A549 treated with dexamethasone at 1 μM for 4 hours (cell line): ENCODE measurements at places on chromosomes 5 and 9. TPM values are rescaled to one million over a fixed set of nuclear protein-coding genes. Genes with fewer than 3 reads are reported as not detected.

The SH3RF2 gene
- 1.9 to 3.1 TPM (median 2.2 TPM) in 5 replicates for total RNA-seq

The OR1J1 gene
- total RNA-seq = not detected in 5 replicates

The TLE4 gene
- 12.0 to 14.5 TPM (median 12.0 TPM) in 5 replicates for total RNA-seq

The AFAP1L1 gene
- total RNA-seq = 10.3 to 15.2 TPM (median 13.4 TPM) in 5 replicates

The GRIN3A gene
- not detected in 5 replicates for total RNA-seq

The ATOSB gene
- total RNA-seq = 8.8 to 14.3 TPM (median 11.8 TPM) in 5 replicates

The PCDHB15 gene
- total RNA-seq = 0.05 to 0.16 TPM (median 0.05 TPM) in 5 replicates

The ADAMTSL2 gene
- total RNA-seq = not detected in 5 replicates

The SLC6A7 gene
- total RNA-seq = 0.02 to 0.04 TPM in 2 of 5 replicates, not detected in the others

The FBN2 gene
- 13.1 to 25.2 TPM (median 22.5 TPM) in 5 replicates for total RNA-seq

The QSOX2 gene
- 21.5 to 28.5 TPM (median 26.5 TPM) in 5 replicates for total RNA-seq

The TMC1 gene
- total RNA-seq = 0.07 to 0.17 TPM (median 0.12 TPM) in 4 of 5 replicates, not detected in the other

The COL5A1 gene
- total RNA-seq = 30.4 to 60.1 TPM (median 46.0 TPM) in 5 replicates

The CDH12 gene
- total RNA-seq = 0.03 TPM in 2 of 5 replicates, not detected in the others

The GMCL2 gene
- not detected in 5 replicates for total RNA-seq

The IL12B gene
- 0.02 to 0.07 TPM (median 0.02 TPM) in 3 of 5 replicates, not detected in the others for total RNA-seq

The RECK gene
- 5.0 to 6.0 TPM (median 5.7 TPM) in 5 replicates for total RNA-seq

The LCN15 gene
- 0.09 TPM in 2 of 5 replicates, not detected in the others for total RNA-seq

The LECT2 gene
- not detected in 5 replicates for total RNA-seq

The ENG gene
- 0.07 to 0.16 TPM (median 0.09 TPM) in 5 replicates for total RNA-seq

The SLC34A1 gene
- total RNA-seq = not detected in 5 replicates

The IL3 gene
- not detected in 5 replicates for total RNA-seq

The PALM2AKAP2 gene
- total RNA-seq = 0.14 to 0.51 TPM (median 0.29 TPM) in 5 replicates

The RETREG1 gene
- total RNA-seq = 2.3 to 4.2 TPM (median 3.0 TPM) in 5 replicates

The FOXD4 gene
- 0.20 to 0.66 TPM (median 0.34 TPM) in 5 replicates for total RNA-seq

The LMX1B gene
- 0.85 to 1.8 TPM (median 1.5 TPM) in 5 replicates for total RNA-seq

The ROR2 gene
- total RNA-seq = 0.90 to 2.2 TPM (median 2.0 TPM) in 5 replicates

The SLC6A18 gene
- not detected in 5 replicates for total RNA-seq
